Stimulated activated CD8-positive, alpha-beta memory T cell treated with anti-CD3 and anti-CD28 coated beads, Interleukin-7, amount 100 ng/mL, for 4 hours (primary cell): ENCODE measurements at places on chromosomes 11 and 22.

GRCh38 chr11:25691959-25692358 is 640.0 kb upstream of the ANO3 start:
- DNase-seq, result no peak

DNA sequence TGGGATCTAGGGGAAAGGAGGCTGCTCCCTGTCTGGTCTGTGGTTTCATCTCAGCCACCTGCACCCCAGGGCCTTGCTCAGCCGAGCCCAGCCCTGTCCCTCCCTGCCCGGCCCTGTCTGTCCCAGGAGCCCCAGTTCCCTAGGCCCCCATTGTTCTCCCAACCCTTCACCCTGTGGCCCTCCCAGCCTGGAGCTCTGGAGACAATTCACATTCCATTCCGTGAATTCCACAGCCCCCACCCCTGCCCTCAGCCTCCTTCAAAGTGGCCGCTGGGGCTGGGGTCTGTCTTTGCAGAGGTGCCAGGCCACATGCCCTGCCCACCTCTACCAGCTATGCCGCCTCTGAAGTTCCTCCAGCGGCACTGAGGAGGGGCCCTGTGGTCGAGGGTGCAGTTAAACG is 77.9 kb upstream of the WNT11 start:
- no peak for DNase-seq

DNA sequence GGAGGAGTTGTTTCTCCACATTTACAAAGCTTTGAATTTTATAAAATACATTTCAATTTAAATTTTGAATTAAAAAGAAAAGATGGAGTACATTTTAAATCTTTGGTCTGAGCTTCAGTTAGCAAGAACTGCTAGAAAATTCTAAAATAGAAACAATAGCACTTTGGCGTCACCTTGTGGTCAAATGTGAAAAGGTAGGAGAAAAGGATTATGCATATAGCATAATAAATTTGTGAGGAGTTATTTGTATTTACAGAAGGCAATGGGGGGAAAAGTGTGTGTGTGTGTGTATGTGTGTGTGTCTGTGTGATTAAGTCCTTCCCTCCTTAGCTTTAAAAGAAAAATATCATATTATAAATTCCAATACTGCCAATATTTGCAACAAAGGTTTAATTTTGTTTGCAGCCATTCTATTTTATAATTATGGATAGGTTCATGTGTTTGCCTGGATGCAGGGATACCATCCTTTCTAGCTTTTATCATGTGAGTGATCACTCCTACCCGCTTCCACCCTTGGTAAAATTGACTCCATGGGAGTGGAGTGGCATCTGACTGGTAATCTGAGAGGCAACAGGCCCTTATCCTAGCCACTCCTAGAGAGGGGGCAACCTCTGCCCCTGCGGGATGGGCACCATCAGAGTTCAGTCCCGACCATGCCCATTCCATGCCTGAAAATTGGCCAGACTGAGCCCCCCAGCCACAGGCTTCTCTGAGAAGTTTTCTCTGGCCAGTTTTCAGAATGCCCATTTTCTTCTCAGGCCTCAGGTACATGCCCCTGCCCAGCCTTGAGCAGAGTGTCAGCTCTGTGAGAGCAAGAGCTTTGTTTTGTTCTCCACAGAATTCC is 13.6 kb upstream of the LGR4 start:
- DNase-seq, result no peak

DNA sequence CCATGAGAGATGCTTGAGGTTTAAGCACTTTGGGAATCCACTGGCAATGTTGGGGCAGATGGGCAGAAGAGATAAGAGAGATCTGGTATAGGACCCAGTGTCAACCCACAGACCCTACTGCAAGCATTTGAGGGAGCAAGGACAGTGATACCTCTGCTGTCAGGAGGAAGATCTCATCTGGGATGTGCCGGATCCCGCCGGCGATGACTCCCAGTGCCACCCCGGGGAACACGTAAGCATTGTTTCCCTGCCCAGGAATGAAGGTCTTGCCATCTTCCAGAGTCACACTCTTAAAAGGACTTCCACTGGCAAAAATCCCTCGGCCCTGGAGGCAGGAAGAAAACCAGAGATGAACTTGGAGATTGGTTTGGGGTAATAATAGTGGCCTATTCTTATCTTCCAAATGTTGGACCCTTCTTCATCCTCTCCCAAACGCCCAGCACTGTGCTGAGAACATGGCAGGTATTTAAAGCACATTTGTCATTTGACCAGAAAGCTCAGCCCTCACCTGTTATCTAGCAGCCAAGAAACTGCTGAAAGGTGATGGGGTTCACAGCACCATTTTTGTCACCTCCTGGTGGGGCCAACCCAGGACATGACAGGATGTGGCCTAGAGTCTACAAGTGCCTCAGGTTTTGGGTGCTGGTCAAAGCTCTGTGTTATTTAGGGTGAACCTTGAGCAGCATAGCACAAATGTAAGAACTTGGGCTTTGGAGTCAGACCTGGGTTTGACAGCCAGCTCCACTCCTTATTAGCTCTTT is 71.7 kb downstream of the CCDC81 start:
- DNase-seq, result no peak

- DNase-seq, result no peak
Measured at GRCh38 chr11:84164728-84165127, 878.6 kb upstream of the CCDC90B start.
